LHCN-M2 (cell line): ENCODE measurements at places on chromosomes 4 and X.

GRCh38 chrX:153806999-153807575 is 12.6 kb downstream of the SSR4 start:
- DNase-seq = no peak

GRCh38 chr4:44447563-44448504 is 775 bp downstream of the KCTD8 start:
- DNase-seq = no peak

DNA sequence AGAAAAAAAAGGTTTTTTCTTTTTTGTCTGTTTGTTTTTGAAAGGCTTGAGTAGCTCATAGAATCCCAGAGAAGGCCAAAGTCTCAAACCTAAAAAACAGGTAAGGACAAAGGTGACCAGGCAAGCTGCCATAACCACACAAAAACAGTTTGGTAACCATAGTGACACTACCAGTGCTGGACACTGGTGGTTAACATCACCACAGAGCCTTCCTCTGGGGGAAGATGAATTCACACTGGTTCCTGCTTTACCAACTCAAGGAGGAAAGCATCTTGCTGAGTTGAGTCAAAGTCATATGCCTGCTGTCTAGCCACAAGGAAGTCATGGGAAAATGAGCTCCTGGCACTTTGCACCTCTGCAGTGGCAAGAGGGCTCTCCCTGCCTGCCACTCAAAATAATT is 32.5 kb downstream of the IDS start:
- peak; percentile 22 for DNase-seq

GRCh38 chr4:86272669-86273068 is 87.2 kb downstream of the MAPK10 start:
- no peak for DNase-seq

DNA sequence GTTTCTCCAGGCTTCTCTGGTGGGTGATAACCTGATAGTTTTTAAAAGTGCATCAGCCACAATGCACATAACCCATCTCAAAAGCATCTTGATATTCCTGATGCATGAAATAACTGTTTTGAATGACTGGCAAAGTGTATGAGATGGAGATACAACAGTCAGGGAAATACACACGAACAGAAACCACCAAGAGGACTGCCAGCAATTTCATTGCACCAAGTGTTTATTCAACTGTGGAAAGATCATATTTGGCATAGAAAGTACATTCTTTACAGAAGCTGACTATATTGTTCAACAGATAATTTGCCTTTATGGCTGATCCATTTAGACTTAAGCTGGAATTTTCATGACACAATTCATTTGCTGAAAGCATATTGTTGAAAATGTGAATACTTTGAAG is 139.5 kb downstream of the SLIT2 start:
- no peak for DNase-seq

GRCh38 chrX:70033348-70034051 is 16.2 kb downstream of the AWAT2 start:
- DNase-seq = peak; percentile 22

DNA sequence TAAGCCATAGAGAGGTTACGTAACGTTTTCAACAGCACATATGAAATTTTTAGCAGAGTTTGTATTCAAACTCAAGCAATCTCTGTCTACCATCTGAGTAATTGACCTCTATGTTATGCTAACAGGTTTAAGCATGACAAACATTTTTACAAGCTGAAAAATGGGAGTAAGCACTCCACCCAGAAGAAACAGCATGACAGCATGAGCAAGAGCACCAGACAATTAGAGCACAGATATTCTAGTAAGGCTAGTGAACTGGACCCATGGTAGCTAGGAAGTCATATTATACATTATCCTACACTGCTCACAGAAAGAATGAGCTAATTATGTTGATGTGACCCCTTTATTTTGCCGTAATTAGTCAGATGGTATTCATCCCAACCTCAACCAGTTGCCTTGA is 200.5 kb downstream of the PABPC4L start:
- DNase-seq = no peak

DNA sequence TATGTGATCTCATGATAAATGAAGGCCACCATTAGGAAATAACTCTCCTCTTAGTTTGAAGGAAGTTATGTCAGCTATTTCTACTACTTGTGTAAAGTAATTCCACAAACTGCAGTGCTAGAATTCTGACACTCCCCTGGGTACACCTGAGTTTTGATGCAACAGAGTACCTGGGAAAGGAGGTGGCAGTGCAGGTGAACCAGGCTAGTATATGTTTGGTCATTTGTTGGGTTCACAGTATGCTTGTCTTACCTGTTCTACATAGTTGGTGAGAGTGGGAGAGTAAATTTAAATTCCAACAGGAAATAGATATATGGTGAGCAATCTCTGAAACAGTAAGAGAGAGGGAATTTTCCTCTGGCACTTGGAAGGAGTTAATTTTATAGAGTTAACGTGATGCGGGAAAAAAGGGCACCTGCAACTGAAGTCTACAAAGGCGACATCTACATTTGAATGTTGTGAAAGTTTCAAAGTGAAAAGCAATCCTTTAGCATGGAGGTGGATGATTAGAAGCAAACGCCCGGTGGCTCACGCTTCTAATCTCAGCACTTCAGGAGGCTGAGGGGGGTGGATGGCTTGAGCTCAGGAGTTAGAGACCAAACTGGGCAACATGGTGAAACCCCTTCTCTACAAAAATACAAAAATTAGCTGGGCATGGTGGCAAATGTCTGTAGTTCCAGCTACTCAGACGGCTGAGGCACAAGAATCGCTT is 8.3 kb upstream of the SLC10A6 start:
- DNase-seq = no peak

- DNase-seq = peak; percentile 60
Measured at GRCh38 chr4:43132010-43132582, 239.6 kb downstream of the GRXCR1 start.

- DNase-seq = no peak
Measured at GRCh38 chrX:13169684-13170083, 125.3 kb upstream of the FAM9C start.

DNA sequence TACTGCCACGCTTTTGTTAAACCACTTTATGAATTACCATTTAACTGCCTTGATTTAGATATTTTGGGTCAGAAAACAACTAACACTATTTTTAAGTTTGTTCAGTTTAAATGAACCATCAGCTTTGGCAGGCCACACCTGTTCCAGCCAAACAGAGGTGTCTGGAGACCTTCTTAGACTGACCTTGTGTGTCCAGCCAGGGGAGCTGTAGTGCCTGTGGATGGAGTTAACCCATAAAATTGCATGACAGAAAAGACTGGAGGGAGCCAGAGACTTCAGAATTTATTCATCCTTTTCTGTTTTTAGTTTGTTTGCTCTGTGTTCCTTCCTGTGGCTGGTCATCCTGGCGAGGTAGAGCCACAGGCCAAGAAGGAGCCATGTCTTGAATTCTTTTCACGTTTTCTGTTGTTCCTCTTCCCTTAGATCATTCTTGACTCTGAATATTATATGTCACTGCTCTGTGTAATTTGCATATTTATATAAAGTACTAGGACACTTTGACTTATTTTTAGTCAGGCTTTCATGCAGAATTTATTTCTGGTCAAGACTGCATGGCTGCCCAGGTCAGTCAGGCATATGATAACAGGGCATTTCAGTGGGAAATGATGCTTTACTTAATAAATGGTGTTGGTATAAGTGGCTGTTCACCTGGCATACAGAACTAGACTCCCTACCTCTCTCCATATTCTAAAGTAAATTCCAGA is 26.7 kb downstream of the HERC3 start:
- no peak for DNase-seq

GRCh38 chrX:8313844-8314243 is 142.8 kb upstream of the VCX2 start:
- DNase-seq = no peak

- DNase-seq = no peak
Measured at GRCh38 chr4:71275570-71275969, 63.2 kb upstream of the SLC4A4 start.

GRCh38 chr4:8477676-8478075 is 37.1 kb downstream of the TRMT44 start:
- no peak for DNase-seq

- DNase-seq = no peak
Measured at GRCh38 chr4:2047781-2048581, 11.1 kb upstream of the NAT8L start.

- DNase-seq = no peak
Measured at GRCh38 chr4:80129785-80130184, 56.8 kb upstream of the ANTXR2 start.

DNA sequence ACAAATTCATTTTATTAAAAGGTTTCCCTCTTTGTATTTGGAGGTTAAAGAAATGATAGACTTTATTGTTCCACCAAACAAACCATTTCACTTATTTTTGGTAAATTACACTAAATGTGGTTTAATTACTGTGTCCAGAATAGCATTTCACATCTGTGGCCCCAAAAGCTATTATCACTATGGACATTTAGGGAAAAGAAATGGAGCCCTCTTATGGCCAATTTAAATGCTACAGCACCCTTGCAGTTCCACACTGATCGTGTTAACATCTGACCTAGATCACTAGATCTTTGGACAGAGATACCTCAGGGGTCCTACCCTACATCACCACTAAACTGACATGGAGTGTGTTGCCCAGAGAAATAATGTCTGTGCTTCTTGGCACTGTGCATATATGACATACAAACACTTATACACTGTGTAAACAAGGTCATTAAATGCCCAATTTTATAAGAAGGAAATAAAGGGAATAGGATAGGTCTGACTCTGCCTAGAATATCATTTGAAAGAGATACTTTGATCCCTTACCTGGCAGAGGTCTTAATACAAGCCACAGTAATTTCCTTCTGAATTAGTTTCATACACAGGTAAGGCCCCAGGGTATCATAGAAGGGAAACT is 163.9 kb downstream of the KDR start:
- peak; percentile 36 for DNase-seq

GRCh38 chr4:142419712-142420111 is 426.4 kb downstream of the INPP4B start:
- DNase-seq = no peak

GRCh38 chrX:103730147-103730795 is 19.6 kb downstream of the TMEM31 start:
- DNase-seq = no peak

- DNase-seq = peak; percentile 34
Measured at GRCh38 chr4:80446664-80447063, 111.1 kb downstream of the CFAP299 start.

GRCh38 chrX:68203646-68204045 is 229.6 kb downstream of the OPHN1 start:
- no peak for DNase-seq

- no peak for DNase-seq
Measured at GRCh38 chrX:67342138-67342537, 201.7 kb upstream of the AR start.

DNA sequence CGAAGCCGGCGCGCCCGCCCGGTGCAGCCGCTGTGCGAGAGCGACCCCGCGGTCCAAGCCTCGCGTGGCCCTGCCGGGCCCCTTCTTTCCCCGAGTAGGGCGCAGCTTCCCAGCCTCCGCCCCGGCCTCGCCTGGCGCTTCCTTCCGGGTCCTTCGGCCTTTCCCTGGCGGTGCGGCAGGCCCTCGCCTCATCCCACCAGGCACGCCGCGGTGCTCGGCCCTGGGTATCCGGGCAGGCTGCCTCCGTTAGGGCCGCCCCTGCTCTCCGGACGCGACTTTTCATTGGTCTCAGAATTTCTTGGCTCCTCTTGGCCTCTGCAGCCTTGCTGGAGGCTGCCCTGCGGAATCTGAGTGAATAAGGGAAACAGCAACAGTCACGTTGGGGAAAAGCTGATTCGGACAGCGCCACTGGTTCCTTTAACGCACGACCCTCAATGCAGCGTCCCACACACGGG is 429 bp downstream of the UVSSA start:
- DNase-seq = peak; percentile 79

GRCh38 chr4:1470393-1470670 is 64.1 kb upstream of the NKX1-1 start:
- DNase-seq = no peak

DNA sequence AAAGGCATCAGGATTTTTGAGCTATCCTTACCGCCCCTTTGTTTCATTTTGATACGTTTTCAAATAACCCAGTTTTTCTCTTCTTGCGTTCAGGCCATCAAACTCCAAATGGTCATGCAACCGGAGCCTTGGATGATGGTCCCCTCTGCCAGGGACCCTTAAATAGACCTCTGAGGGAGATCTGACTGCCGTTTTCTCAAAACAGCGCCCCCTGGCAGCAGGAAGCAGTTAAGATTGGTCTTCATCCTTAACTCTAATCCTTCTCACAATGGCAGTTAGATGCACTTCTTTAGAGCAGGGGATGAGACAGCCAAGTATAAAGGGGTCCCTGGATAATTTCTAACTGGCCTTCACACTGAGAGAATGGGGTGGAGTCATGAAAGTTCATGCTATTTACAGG is 525.0 kb upstream of the SPANXN1 start:
- no peak for DNase-seq

DNA sequence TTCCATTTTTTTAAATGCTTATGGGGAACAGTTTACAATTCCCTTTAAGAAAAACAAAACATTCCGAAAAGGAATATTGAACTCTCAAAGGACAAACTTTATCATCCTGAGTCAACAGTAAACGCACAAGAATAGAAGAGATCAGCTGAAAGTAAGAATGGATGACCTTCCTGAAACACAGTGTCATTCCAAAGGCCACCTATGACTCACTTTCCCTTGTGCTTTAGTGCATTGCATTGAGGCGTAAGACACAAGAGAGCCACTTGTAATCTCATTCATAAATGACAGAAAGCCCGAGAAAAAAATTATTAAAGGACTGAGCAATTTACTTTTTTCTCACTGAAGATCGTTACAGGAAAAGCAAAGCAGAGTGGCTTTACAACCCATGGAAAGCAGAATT is 1062.4 kb upstream of the DIAPH2 start:
- DNase-seq = no peak

DNA sequence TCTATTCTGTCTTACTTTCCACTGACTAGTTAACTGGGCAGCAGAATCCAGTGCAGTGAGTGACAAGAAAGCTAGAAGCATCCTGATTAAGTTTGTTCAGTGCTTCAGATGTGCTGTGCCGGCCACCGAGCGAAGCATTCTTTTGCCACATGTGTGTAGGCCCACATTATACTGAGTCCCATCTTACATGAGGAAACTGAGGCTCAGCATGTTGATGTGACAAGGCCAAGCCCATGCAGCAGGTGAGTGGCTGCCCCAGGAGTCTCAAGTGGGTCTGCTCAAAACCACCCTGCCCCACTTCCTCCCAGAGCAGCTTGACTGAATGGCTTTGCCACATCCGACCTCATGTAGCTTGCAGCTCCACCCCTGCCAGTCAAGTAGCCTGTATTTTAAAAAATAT is 50.5 kb downstream of the RHOH start:
- no peak for DNase-seq

DNA sequence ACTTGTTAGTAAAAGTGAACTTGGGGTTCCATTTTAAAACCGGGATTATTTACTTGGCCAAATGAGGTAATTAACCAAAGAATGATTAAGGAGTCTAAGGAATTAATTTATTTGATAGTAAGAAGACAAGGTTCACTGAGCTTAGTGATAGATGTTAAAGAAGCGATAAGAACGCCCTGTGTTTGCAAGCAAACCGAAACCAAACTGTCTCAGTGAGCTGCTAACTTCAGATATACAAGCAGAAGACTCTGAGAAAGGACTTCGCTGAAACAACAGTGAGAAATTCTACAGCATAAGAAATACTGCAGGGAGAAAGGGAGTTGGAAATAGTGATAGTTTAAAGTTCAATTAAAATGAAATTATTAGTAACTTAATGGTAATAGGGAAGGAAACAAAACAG is 37.6 kb upstream of the SHISA3 start:
- no peak for DNase-seq

- peak; percentile 13 for DNase-seq
Measured at GRCh38 chr4:34043131-34043530, 2201.2 kb downstream of the ARAP2 start.

GRCh38 chrX:68720851-68721250 is 73.4 kb downstream of the STARD8 start:
- no peak for DNase-seq

GRCh38 chr4:18630218-18631110 is 608.9 kb upstream of the LCORL start:
- no peak for DNase-seq

- no peak for DNase-seq
Measured at GRCh38 chrX:6159468-6159867, 69.2 kb downstream of the NLGN4X start.
